Stimulated activated CD8-positive, alpha-beta memory T cell treated with anti-CD3 and anti-CD28 coated beads, Interleukin-4, amount 100 ng/mL, for 4 hours (primary cell): ENCODE measurements at places on chromosomes 1 and 21.

DNA sequence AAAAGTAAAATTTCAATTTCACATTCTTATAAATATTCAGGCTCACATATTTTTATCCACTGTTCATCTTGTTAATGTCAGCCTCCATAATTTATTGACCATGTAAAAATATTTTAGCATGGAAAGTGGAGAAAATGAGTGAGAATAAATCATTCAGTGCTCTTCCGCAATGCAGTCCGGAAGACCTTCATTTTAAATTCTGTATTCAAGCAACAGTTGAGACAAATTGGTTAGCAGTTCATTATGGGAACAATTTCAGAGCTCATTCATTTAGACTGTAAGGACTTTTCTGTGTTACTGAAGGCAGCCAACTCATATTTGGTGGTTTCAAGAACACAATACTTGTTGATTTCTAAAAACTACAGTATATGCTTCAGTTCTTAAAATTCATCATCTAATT lies 97.8 kb downstream of the TYW3 start:
- DNase-seq, result no peak

DNA sequence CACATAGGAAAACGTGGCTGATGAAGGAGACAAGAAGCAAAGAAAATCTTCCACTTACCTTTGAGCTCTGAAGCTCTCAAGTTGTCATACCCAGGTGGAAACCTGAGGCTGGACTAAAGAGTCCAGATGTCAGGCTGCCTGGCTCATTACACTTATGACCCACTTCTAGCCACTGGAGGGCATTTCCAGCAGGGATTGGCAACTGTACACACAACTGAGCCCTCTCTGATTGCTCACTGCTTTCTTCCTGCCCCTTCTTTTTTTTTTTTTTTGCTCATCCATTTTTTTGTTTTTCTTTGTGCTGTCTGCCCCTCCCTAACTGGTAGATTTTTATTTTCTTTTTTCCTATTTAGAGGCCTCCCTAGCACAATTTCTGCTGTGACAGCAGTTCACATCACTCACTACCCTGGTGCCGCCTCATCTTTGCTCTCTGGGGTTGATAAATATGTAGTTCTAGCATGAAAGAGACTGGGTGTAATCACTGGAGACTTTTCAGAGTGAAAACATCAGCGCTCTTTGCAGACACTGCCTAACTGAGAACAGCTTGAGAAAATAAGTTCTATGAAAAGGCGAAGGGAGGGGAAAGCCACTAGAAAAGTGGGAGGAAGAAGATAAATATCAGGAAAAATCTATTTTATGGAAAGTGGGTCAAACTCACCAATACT lies 334.5 kb downstream of the NUF2 start:
- no peak for DNase-seq

DNA sequence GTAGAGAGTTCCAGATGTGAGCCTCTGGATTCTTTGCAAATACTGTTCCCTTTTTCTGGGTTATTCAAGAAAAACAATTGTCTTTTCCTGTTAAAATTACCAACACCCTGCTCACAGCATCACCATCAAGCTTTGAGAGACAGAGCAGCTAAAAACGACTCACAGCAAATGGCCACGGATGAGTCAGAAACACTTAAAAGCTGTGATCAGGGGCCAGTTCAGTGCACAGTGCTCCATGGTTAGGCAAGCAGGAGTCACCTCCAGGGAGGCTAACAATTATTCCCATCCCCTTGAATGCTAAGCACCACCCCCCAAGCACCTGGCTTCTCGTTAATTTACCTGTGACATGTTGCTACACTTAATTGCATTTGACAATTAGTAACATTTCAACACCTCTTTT lies 128.4 kb upstream of the CAMK1G start:
- DNase-seq, result no peak

- no peak for DNase-seq
Observed at GRCh38 chr1:163036671-163037070, 32.5 kb upstream of the RGS4 start.

GRCh38 chr1:157154940-157155514 lies 16.8 kb upstream of the ETV3 start:
- DNase-seq, result no peak

GRCh38 chr1:168613038-168613451 lies 36.6 kb downstream of the XCL1 start:
- no peak for DNase-seq

DNA sequence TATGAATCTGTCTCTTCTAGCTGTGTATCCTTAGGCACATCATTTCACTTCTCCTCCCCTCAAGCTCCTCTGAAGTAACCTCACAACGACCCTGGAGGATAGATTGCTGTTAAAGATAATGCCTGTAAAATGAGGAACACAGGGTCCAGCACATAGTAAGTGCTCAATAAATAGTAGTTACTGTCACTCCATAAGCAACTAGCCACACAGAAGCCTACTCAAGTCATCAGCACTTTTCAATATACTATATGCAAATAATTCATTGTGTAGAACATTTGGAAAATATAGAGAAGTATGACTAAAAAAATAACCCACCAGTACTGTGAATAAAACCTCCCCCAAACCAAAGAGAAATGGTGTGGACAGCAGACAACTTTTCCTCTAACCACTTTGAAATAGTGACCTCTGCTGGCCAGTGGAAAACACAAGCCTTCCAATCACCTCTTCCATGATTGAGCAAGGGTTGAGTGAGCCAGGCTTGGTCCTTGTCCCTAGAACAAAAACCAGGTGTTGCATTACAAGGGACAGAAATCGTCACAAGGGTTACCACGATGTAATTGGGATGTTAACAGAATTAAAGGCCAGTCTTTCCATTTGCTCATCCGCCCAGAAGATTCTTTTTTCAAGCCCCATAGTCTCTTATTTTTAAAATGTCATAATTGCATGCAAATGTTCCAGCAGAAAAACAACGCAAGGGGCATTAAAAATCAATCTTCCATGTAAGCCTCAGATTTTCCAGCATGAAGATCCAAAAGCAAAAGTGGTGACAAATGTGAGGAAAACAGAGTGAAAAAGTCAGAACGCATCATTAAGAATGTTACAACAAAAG lies 15.7 kb upstream of the GLIS1 start:
- no peak for DNase-seq

- DNase-seq, result peak; percentile 68
Observed at GRCh38 chr1:37486680-37487618, 12.6 kb downstream of the ZC3H12A start.

DNA sequence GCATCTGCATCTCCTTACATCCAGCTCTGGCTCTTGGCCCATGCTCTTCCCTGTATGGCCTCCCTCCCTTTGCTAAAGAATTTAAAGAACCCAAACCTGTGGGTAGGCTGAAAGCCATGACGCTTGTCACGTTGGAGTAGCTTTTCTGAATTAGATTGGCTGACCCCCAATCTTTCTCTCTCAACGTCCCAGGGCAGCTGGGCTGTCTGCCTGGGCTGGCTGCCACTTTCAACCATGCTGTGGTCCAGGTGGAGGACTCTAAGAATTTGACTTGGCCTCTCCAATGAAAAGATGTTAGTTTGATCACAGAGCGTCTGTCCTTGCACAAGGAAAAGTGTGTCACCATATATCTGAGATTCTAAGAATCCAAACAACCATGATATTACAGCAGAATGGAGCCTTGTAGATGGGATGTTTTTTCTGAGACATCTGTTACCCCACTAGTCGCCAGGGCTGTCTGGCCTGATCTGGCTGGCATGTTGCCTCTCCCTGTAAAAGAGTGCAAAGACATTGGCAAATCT lies 6.5 kb upstream of the IGSF3 start:
- no peak for DNase-seq

DNA sequence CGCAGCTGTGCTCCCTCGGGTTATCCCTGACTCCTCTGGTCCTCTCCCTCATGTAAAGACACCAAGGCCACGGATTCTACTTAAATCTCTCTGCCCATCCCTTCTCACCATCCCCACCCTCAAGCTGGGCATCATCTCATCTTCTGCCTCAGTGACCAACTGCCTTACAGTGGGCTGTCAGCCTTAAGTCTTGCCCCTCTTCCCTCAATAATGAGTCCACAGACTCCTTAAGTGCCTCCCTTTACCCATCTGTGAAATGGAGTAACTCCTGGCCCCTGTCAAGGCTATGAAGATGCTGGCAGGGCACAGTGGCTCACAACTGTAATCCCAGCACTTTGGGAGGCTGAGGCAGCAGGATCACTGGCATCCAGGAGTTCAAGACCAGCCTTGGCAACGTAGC lies 12.1 kb downstream of the SH3BGRL3 start:
- no peak for DNase-seq
